ENCODE measurements at places on chromosomes 16 and 17. TPM values are rescaled to one million over a fixed set of nuclear protein-coding genes. Genes with fewer than 3 reads are reported as not detected.

The TEKT5 gene
- total RNA-seq = not detected

The OSGIN1 gene
- total RNA-seq = 6.5 TPM

The KRTAP2-3 gene
- not detected for total RNA-seq

The CNGB1 gene
- not detected for total RNA-seq

The EARS2 gene
- total RNA-seq = 15.3 TPM

- no peak for DNase-seq
These were observed 57.2 kb downstream of the NUP88 start for GRCh38 chr17:5362162-5362811.

DNA sequence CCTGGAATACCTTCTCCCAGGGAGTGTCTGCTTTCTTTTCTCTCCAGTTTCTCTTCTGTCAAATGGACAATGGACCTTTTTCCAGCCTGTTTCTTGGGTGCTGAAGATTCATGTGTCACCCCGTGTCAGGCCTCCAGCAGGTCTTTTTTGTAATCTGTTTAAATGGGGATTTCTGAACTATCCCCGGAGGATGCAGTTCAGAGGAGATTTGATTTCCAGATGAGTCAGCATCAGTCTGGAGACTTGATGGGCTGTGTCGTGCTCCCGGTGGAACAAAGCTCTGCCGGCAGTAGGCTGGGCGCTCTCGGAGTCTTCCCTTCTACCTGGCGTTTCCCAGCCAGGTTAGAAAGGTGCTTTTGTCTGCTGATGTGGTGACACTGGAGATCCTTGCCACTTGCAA, 440.6 kb downstream of the HS3ST3B1 start:
- DNase-seq = no peak

- no peak for DNase-seq
These were observed 219.4 kb downstream of the MAF start for GRCh38 chr16:79380995-79381602.

- no peak for DNase-seq
These were observed 201.2 kb downstream of the UTP18 start for GRCh38 chr17:51461578-51462004.

DNA sequence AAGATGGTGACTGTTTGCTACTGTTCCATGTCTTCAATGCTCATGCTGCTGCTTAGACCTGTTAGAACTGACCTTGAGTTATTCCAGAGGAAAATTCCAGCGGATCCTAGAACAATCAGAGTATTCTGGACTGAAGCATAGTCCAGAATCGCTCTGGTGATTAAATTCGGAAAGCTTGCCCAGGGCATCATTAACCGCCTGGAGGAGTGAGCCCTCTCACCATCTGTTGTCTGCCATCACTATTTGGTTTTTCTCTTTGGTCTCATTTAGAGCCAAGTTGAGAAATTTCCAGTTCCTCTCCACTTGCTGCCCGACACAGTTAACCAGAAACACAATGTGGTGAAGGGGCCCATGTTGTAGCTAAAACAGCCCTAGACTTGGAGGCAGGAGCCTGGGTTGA, 104.1 kb downstream of the BMERB1 start:
- DNase-seq = no peak

All from right atrium auricular region (tissue), 2 donors.